Activated T-helper 17 cell treated with anti-CD3 and anti-CD28 coated beads, Interleukin-2, amount 50 U/mL, for 72 hours (primary cell): ENCODE measurements at places on chromosomes 6 and 20.

GRCh38 chr20:8901237-8902025, 167.5 kb upstream of the PLCB4 start:
- no peak for ATAC-seq

DNA sequence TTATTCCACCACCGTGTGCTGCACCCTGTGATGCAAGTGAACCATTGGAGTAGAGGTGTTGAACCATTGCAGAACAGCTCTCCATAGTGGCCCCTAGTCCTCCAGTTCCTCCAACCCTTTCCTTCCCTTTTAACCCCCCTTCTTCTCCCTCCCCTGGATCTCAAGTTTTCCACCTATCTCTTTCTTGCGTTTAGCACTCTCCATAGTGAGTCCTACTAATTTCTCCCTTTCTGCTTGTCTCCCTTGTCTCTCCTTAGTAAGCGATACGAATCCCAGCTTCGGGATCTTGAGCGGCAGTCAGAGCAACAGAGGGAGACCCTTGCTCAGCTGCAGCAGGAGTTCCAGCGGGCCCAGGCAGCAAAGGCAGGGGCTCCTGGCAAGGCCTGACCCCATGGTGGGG, 1.1 kb downstream of the PFDN6 start:
- ATAC-seq = no peak

DNA sequence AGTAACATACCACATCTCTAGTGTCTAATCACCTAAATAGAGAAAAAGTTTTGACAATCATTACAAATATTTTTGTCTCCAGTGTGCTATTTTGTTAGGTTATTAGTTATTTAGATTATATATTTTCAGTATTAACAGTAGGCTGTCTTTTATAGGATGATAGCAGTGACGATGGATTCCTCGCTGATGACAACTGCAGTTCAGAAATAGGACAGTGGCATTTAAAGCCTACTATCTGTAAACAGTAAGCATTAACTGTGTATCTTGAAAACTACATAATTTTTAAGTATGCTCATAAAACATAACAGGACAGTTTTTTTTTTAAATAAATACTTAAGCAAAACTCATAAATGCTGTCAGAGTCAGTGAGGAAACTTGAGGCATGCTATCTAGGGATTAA, 37.9 kb upstream of the MYO6 start:
- no peak for ATAC-seq

DNA sequence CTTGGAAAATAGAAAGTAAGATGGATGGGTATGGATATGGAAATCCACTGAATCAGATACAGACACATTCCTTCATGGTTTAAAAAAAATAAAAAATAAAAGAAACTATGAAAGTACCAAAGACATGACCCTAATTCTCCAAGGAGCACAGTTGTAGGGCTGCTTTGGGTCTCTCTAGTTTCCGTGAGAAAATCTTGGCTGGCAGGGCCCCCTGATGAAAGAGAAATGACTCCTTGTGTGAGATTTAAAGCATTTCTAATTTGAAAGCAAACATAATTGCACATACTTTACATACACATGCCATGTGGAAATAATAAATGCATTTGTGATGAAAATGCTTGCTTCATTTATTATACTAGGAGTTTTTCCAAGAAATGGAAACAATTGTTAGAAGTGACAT, 593.9 kb upstream of the BTBD3 start:
- ATAC-seq = no peak

- ATAC-seq = no peak
Observed at GRCh38 chr20:53210931-53211330, 238.8 kb downstream of the TSHZ2 start.

GRCh38 chr6:27505209-27506027, 32.5 kb upstream of the ZNF184 start:
- ATAC-seq = peak; percentile 18

GRCh38 chr6:105794239-105794638, 291.9 kb upstream of the PRDM1 start:
- peak; percentile 19 for ATAC-seq

- ATAC-seq = no peak
Observed at GRCh38 chr6:5990786-5991185, 15.9 kb downstream of the NRN1 start.

GRCh38 chr20:63939061-63939935, 16.9 kb downstream of the UCKL1 start:
- ATAC-seq = no peak

- no peak for ATAC-seq
Observed at GRCh38 chr6:136347847-136348246, 58.2 kb upstream of the BCLAF1 start.

DNA sequence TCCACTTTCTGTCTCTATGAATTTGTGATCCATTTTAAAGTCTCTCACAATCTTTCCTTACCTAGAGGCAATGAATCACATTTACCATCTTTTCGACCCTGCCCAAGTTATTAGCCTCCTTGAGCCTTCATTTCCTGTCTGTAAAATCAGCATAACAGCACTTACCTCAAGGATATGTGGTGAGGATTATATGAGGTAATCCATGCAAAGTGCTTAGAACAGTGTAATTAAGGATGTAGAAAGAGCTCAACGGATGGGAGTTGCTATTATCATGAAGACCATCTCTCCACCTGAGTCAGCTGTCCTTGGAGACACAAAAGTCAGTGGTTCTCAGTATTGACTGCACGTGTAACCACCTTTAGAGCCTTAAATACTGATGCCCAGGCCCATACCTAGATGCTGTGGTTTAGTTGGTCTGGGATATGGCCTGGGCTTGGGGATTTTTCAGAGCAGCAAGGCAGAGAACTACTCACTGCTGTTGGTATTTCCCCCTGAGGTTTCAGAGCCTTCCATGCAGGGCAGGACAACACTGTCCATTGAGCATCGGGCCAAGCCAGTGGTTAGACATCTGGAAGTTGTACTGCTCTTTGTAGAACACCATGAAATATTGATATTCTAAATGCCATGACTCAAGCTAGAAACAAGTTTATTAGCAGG, 55.8 kb downstream of the LYRM2 start:
- ATAC-seq = no peak

DNA sequence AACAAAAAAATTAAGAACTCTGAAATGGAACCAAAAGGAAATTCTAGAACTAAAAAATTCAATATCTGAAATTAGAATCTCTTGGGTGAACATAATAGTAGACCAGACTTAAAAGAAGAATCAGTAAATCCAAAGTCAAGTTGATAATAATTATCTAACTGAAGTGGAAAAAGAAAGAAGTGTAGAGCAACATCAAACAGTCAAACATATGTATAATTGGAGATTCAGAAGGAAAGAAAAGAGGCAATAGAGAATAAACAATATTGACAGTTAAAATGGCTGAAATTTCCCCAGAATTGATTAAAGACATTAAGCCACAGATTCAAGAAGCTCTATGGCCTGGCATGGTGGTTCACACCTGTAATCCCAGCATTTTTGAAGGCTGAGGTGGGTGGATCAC, 383.6 kb downstream of the PREX1 start:
- ATAC-seq = no peak

DNA sequence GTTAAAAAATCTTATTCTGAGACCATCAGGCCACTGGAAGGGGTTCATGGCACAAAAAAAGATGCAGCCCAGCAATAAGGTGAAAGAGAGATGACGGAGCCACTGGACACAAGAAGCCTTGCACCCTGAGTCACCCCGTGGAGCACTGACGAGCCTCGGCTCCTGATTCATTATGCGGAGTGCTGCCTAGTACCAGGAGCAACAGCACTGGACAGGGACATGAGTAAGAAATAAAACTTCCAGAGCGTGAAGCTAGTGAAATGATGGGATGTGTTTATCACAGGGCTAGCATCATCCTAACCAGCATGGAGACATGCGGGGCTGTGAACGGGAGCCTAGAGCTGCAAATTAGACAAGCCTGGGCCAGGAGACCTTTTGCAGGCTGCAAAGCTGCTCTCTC, 53.3 kb downstream of the RNASET2 start:
- ATAC-seq = no peak

DNA sequence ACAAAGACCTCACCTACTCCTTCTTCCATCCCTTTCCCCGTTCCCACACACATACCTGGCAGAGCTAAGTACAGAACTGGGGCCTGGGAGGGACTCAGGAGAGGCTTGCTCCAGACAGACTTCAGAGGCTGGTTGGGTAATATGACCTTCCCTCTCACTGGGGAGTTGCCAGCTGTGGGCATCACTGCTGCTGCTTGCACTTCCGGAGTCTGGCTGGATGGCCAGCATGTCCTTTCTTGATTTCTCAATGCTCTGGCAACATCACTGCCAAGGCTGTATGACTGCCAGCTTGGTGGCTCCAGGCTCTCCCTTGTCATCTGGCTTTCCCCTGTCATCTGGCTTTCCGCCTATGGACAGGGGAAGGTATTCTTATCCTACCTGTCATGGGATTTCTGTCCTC, 47.8 kb downstream of the CDH22 start:
- ATAC-seq = no peak

GRCh38 chr20:58032599-58032998, 195.9 kb downstream of the ANKRD60 start:
- ATAC-seq = no peak

GRCh38 chr20:39960522-39961428, 728.3 kb downstream of the MAFB start:
- ATAC-seq = no peak

DNA sequence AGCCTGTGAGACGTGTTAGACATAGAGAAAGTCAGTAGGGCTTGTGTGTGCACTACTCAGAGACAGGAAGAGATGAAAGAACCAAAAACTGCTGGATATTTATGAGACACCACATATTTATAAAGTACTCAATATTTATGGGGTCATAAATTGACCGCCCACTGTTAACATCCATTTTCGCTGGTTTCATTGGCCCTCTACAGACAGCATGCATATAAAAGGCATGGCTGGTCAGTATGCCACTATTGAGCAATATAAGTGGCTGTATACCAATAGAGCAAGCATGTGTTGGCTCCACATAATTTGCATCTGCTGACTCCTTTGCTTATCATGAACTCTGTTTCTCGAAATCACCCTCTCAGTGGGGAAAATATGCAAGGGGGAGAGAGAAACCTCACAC, 110.3 kb upstream of the BTN3A2 start:
- ATAC-seq = no peak

DNA sequence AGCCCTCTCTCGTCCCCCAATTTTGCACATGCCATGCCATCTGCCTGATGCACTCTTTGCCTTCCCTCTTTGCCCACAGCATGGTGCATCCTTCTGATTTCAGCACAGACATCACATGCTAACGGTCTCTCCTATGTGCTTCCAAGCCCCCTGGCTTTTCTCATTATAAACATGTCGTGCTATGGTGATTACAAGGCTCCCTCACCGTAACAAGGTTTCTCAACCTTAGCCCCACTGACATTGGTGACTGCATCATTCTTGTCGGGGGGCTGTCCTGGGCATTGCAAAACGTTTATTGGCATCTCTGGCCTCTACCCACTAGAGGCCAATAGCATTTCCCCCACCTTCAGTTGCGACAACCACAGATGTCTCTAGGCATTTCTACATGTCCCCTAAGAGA, 187.2 kb downstream of the TFAP2C start:
- ATAC-seq = no peak

DNA sequence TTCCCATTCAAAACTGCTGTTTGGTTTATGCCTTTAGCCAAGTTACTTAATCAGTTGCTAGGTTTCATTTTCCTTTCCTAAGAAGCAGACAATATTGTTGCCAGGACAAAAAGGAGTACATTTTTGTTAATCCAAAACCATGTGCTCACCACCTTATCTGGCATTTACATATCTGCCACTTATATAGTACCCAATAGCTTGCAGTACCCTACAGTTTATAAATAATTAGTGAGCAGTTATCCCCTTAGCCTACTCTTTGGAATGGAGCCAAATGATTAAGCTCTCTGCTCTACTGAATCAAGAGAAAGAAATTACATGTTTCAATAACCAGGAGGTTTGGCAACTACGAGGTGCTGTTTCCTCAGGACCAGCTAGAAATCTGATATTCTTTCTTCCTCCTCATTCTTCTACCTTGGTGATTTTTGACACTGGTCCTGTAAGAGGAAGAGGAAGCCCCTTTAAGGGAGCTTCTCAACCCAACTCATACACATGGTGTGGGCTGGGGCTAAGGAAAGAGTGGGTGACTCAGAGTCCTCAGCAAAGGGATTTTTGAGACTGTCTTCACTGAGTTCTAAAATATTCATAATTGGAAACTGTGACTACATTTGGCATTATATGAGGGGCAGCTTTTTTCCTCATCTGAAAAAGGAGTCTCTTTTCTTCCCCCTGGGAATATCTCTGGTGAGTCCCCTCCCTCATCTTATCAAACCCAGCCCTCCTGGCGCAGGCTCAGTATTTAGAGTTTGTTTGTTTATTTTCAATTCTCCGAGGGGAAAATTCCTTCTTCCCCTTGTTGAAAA, 1.5 kb downstream of the ZNFX1 start:
- peak; percentile 61 for ATAC-seq

DNA sequence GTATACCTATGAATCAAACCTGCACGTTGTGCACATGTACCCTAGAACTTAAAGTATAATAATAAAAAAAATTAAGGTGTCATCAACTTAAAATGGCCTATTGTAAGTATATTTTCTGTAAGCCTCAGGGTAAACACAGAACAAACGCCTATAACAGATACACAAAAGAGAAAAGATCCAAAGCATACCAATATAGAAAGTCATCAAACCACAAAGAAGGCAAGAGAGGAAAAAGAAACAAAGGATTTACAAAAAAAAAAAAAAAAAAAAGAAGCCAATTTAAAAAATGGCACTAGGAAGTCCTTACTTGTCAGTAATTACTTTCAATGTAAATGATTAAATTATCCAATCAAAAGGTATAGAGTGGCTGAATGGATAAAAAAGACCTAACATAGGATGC, 24.6 kb upstream of the ASF1A start:
- ATAC-seq = no peak

- ATAC-seq = no peak
Observed at GRCh38 chr20:10314198-10314597, 95.6 kb downstream of the SNAP25 start.

DNA sequence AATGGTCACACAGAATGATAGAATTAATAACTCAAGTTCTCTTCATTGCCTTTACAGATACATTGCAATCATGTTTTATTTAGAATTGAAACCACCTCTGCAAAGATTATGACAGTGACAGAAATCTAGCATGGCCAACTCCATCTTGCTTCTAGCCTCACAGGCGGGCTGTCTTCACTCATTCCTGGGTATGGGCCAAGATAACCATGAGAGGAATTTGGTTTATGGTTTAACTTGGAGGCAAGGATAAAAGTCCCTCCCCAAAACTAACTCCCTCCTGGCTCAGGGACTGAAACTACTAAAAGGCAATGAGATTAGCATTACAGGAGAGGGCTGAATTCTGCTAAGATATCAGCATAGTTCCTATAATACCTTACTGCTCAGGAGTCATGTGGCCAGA, 95.2 kb upstream of the CST7 start:
- no peak for ATAC-seq
